Fibroblast of pulmonary artery (primary cell): ENCODE measurements at places on chromosomes 5 and 9.

DNA sequence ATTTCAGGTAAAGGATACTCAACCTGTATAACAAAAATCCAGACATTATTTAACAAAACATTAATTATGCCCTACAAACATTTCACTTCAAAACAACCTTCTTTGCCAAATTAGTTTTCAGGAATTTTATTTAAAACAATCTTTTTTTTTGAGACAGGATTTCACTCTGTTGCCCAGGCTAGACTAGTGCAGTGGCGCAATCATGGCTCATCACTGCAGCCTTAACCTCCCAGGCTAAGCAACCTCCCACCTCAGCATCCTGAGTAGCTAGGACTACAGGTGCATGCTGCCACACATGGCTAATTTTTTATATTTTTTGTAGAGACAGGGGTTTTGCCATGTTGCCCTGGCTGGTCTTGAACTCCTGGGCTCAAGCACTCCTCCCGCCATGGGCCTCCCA lies 3.9 kb downstream of the FNIP1 start:
- no peak for DNase-seq

DNA sequence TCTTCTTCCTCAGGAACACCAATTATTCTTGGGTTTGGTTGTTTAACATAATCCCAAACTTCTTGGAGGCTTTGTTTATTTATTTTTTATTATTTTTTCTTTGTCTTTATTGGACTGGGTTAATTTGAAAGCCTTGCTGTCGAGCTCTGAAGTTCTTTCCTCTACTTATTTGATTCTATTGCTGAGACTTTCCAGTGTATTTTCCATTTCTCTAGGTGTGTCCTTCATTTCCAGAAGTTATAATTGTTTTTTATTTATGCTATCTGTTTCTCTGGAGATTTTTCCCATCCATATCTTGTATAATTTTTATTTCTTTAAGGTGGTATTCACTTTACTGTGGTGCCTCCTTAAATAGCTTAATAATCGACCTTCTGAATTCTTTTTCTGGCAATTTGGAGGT lies 8.8 kb upstream of the RIOK2 start:
- DNase-seq, result no peak

DNA sequence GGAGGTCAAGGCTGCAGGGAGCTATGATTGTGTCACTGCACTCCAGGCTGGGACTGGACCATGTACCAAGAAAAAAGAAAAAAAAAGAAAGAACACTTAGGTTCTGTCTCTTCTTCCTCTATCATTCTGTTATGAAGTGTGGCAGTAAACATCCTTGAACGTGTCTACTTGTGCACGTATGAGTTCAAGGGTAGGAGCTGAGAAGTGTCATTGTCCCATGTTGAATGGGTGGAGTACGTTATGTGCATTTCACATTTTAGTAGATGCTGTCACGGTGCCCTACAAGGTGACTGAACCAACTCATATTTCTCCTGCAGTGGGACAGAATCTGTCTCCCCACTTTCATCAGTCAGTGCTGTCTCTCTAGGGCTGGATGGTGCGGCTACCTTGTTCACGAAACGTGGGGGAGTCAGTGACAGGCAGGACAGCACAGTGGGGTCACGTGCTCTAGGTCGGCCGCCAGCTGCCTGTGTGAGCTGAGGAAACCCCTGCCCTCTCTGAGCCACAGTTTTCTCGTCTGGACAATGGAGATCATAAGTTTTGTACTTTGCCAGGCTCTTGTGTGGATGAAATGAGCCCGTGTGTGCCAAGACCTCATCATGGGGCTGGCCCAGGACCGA lies 47.2 kb downstream of the GTF3C4 start:
- DNase-seq, result no peak

- no peak for DNase-seq
Measured at GRCh38 chr9:91835632-91836031, 114.4 kb downstream of the ROR2 start.

GRCh38 chr5:33235824-33236223 lies 204.9 kb upstream of the TARS1 start:
- no peak for DNase-seq
